ENCODE measurements at places on chromosomes 6 and 20. TPM values are rescaled to one million over a fixed set of nuclear protein-coding genes. Genes with fewer than 3 reads are reported as not detected.

SAMD3 gene
- not detected for total RNA-seq

CLVS2 gene
- total RNA-seq: not detected

GTF2H4 gene
- total RNA-seq: 21.2 TPM

NCOA3 gene
- total RNA-seq: 45.2 TPM

PRKN gene
- total RNA-seq: 6.5 TPM

FUT9 gene
- not detected for total RNA-seq

CLIC5 gene
- total RNA-seq: 11.6 TPM

FOXS1 gene
- total RNA-seq: not detected

EPHA7 gene
- 0.08 TPM for total RNA-seq

C6orf118 gene
- total RNA-seq: not detected

SYNCRIP gene
- total RNA-seq: 128 TPM

TPBG gene
- total RNA-seq: 28.6 TPM

ELOVL2 gene
- total RNA-seq: 0.68 TPM

GRM1 gene
- 0.29 TPM for total RNA-seq

LHFPL5 gene
- not detected for total RNA-seq

EPPIN gene
- 4.2 TPM for total RNA-seq

ZC2HC1B gene
- total RNA-seq: not detected

RSPO4 gene
- 0.27 TPM for total RNA-seq

SLC4A11 gene
- total RNA-seq: 133 TPM

CRISP3 gene
- total RNA-seq: not detected

ANKRD66 gene
- not detected for total RNA-seq

GMNN gene
- total RNA-seq: 9.5 TPM

HS3ST5 gene
- total RNA-seq: not detected

RAD21L1 gene
- total RNA-seq: not detected

ANKEF1 gene
- total RNA-seq: 10.1 TPM

NEDD9 gene
- 78.3 TPM for total RNA-seq

PBOV1 gene
- total RNA-seq: not detected

PRRT1 gene
- total RNA-seq: 0.81 TPM

ASIP gene
- not detected for total RNA-seq

AGER gene
- total RNA-seq: 70.6 TPM

FERMT1 gene
- 6.6 TPM for total RNA-seq

CST2 gene
- total RNA-seq: not detected

HMGCLL1 gene
- total RNA-seq: 1.0 TPM

MOCS3 gene
- total RNA-seq: 7.5 TPM

CFAP61 gene
- 0.96 TPM for total RNA-seq

C20orf204 gene
- 2.6 TPM for total RNA-seq

BMP7 gene
- total RNA-seq: 34.0 TPM

CLPSL1 gene
- not detected for total RNA-seq
